Stimulated activated CD4-positive, alpha-beta T cell treated with anti-CD3 and anti-CD28 coated beads, Interleukin-4, amount 100 ng/mL, for 48 hours (primary cell): ENCODE measurements at places on chromosomes 4 and X.
A peak's percentile ranks its signal among the peaks of the same experiment; 100 is the strongest.

DNA sequence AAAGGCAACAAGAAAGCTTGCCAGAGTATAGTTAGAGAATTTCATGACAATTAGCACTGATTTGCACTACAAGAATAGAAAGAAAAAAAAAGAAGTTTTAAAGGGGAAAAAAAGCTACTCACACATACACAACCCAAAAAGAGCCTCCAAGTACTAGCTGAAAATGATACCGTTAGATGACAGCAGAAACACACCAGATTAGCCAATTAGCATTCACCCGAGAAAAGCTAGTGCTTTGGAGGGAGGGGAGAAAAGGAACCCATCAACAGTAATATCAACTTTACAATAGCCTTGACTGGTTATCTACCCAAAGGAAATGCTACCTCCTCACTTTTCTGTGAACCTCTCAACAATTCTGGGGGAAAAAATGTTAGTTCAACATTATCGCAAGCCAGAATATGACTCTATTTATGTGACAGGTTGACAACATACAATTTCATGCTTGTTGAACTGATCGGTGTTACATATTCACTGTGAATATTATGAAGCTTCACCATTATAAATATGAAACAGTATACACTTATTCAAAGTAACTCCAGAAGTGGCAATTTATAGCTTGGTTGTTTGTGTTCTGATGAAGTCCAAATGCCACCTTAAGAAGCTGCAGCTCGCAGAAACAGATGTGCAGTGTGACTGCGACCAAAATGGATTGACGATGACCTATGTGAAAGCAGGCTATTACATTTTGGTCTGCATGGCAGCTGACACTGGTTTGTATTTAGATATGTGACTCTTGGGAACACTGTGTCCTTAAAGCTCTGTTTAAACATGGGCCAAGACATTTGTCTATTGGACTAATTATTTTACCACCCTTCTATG lies 15.9 kb downstream of the PPARGC1A start:
- no peak for DNase-seq

- DNase-seq = no peak
Observed at GRCh38 chrX:31656013-31656412, 584.2 kb upstream of the FTHL17 start.

DNA sequence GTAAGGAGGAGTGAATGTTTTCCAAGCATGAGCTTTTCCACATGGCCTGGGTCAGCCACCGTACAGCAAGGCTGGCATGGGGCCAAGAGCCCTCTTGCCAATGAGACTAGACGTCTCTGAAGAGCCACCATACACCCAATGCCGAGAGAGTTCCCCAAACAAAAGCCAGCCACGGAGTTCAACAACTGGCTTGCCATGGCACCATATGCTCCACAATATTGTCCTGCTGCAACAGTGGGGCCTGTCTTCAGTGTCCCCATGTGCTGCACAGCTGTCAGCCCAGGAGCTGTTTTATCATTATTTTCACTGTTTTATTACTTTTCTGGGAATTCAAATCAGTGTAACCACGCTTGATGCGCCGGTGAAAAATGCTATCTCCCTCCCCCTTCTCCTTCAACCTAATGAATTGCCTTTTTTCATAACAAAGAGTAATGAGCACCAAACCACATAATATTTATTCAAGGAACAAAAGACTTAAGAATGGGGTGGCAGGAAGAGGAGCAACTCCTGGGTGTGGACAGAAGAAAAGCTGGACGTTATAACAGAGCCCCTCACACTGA lies 18.4 kb downstream of the MAML3 start:
- DNase-seq = no peak

GRCh38 chr4:188110036-188110435 lies 633 bp upstream of the TRIML2 start:
- DNase-seq = no peak

- no peak for DNase-seq
Observed at GRCh38 chr4:15673337-15673736, 8.3 kb upstream of the FAM200B start.

DNA sequence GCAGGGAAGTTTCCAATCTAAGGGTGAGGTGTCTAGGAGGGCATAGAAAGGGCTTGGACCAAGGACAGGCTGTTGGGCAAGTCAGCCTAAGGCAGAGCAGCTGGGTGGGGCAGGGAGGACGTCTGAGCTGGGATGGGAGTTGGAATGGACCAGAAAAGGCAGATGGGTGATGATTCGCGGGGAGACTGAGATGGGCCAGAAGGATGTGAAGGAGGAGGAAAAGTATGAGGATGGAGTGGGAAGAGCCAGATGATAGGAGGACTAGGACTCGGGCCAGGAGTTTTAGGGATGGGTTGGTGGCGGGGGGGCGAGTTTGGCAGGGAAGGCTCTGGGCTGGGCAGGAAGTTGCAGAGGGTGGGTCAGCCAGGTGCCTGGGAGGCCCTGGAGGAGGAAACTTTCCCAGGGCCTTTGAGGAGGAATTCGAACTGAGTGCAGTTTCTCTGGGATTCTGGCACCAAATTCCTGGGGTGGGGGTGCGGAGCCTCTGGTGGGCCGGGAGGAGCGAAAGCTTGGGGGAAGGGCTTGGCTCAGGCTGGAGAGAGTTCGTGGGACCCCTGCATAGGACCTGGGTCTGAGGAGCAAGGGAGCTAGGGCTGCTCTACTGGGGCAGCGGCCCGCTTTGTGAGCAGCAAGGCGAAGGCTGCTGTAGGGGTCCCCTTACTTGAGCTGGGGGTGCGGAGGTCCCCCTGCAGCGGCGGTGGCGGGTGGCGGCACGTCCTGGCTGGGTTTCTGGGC lies 8.7 kb upstream of the TIMP1 start:
- DNase-seq = no peak

GRCh38 chrX:38038501-38038900 lies 32.1 kb downstream of the SYTL5 start:
- DNase-seq = no peak

GRCh38 chr4:13641084-13641483 lies 13.6 kb upstream of the BOD1L1 start:
- DNase-seq = no peak

GRCh38 chr4:152239216-152239615 lies 296.7 kb downstream of the FBXW7 start:
- DNase-seq = no peak

GRCh38 chrX:21770631-21771321 lies 12.9 kb upstream of the SMPX start:
- no peak for DNase-seq

GRCh38 chr4:98609934-98610333 lies 48.5 kb downstream of the TSPAN5 start:
- no peak for DNase-seq

DNA sequence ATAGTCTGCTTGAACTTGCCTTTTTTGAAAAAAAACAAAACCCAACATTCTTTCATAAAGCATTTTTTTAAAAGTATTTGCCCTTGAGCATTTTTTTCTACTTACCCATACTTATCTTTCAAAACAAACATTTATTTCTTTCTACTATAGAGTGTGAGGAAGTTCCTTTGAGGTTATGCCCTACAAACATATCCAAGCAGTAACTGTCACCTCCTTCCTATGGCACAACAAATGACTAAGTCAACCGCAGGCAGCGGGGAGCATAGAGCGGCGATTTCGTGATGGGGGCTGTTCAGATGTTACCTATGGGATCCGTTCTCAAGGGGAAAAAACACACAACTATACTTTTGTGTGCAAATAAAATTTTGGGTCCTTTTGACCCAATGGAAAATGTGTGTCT lies 19.4 kb downstream of the SPRY1 start:
- DNase-seq = peak; percentile 28

GRCh38 chr4:186685767-186686183 lies 37.9 kb downstream of the FAT1 start:
- DNase-seq = no peak

- no peak for DNase-seq
Observed at GRCh38 chr4:15586066-15586465, 69.1 kb downstream of the FBXL5 start.

DNA sequence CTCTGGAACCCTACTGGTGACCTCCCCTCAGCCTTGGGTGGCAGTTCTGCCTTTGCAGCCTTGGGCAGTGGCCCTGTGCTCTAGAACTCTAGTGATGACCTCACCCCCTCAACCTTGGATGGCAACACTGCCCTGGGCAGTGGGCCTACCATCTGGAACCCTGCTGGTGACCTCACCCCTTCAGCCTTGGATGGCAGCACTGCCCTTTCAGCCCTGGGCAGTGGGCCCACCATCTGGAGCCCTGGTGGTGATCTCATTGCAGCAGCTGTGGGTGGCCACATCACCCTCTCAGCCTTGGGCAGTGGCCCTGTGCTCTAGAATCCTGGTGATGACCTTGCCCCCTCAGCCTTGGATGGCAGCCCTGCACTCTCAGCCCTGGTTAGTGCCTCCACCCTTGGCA lies 129.3 kb downstream of the RBMX2 start:
- DNase-seq = no peak

DNA sequence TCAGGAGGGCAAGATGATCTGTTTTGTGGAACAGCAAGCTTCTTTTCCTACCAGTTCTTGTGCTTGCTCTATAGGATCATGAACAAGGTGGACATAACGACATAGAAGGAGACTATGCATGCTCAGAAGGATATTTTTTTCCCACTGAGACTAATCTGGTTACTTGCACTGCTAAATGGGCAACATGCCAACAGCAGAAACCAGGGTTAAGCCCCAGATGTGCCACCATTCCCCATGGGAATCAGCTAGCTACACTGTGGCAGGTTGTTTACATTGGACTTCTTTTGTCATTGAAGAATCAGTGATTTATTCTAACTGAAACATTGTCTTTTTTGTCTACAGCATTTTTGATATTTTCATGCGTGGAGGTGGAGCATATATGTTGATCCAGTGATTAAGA lies 165.6 kb downstream of the C4orf33 start:
- no peak for DNase-seq

- no peak for DNase-seq
Observed at GRCh38 chr4:125991398-125991797, 676.6 kb downstream of the FAT4 start.

DNA sequence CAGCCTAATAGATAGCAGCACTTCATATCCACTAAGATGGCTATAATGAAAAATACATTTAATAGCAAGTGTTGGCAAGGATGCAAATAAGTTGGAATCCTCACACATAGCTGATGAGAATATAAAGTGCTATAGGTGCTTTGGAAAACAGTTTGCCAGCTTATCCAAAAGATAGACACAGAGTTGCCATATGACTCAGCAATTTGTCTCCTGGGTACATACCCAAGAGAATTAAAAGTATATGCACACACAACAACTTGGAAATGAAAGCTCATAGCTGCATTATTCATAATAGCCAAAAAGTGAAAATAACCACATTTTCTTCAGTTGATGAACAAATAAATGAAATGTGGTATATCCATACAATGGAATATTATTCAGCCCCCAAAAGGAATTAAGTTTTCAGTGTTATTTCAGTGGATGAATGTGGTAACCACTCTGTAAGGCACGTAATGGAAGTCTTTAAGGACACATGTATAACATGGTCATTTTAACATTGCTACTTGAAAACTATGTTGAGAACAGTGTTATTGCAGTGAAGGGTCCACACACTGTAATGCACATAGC lies 320.9 kb upstream of the ADGRL3 start:
- DNase-seq = no peak

- no peak for DNase-seq
Observed at GRCh38 chrX:110665223-110666002, 130.2 kb downstream of the CHRDL1 start.

DNA sequence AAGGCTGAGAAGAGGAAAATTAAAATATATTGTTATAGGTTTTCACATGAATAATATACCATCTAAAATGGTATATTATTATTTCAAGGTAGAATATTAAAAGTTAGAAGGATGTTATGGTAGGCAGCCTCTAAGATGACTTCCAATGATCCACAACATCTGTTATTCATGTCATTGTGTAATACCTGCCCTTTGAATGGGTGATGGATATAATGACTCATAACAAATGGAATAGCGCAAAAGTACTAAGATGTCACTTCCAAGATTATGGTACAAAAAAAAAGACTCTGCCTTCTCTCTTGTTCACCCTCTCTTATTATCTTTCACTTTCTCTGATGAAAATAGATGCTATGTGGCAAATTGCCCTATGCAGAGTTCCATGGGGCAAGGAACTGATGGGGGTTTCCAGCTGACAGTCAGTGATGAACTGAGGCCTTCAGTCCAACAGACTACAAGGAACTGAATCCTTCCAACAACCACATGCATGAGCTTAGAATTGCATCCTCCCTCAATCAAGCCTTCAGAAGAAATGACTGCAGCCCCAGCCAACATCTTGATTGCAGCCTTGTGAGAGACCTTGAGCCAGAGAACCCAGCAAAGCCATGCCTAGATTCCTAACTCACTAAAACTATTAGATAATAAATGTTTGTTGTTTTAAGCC lies 57.7 kb downstream of the HS6ST2 start:
- DNase-seq = no peak

DNA sequence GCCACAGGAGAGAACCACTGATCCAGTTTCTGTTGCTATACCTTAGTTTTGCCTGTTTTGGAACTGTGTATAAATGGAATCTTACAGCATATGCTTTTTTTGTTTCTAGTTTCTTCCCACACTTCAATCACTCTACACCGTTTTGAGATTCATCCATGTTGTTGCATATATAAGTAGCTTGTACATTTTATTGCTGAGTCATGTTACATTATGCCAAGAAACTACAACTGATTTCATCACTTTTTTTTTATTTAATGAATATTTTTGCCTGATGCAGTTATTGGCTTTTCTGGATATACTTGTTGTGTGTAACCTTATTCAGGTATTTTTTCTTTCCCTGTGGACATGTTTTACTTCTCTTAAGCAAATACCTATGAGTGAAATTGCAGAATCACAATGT lies 1135.9 kb downstream of the RAPGEF2 start:
- DNase-seq = no peak

DNA sequence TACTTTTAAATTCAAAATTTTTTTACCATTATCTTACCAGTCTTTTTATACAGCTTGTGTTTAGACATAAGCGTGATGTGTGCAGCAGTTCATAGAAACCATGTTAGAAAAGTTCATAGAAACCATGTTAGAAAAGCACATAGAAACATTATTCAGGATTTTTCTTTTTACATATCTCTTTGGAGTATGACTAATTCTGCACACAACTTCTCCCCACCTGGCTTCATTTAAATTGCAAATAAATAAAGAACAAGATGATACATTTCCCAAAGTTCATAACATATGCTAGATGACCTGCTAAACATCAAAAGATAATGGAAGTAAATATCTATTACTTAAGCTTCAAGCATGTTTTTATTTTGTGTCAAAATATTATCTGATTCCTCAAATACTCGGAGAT lies 201.9 kb downstream of the BANK1 start:
- DNase-seq = no peak

DNA sequence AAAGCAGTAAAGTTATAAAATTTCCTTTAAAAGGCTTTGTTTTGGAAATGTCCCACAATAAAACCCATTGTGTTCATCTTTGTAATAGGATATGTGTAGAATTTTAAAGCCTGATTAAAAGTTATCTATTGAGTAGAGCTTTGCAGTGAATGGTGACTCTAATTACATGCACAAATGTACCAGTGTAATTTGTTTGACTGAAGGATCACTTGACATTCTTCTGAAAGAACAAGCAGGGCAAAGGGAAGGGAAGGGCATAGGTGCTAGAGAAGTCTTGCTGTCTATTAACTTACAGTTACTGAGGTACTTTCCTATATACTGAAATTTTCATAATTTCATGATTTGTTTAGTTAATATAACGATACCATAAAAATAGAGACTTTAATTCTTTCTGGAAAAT lies 70.8 kb downstream of the STIM2 start:
- no peak for DNase-seq
